ENCODE measurements at places on chromosomes 5 and 9.

- no peak for DNase-seq
These were observed 101.1 kb downstream of the NFIB start for GRCh38 chr9:14212697-14213420.

- DNase-seq, result no peak
These were observed 21.9 kb downstream of the ABITRAM start for GRCh38 chr9:108956022-108956630.

DNA sequence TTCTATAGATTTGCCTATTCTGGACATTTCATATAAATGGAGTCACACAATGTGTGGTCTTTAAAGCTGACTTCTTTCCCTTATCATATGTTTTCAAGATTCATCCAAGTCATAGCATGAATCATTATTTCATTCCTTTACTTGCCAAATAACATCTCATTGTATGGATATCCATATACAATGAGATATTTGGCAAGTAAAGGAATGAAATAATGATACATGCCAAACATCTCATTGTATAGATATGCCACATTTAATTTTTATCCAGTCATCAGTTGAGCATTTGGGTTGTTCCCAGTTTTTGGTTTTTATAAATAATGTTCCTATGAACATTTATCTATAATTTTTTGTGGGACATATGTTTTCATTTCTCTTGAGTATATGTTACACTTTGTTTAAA is 20.5 kb upstream of the OR2K2 start:
- DNase-seq, result no peak

- DNase-seq, result no peak
These were observed 1.5 kb upstream of the STC2 start for GRCh38 chr5:173329491-173330337.

GRCh38 chr5:160463740-160464465 is 42.2 kb downstream of the PTTG1 start:
- no peak for DNase-seq

DNA sequence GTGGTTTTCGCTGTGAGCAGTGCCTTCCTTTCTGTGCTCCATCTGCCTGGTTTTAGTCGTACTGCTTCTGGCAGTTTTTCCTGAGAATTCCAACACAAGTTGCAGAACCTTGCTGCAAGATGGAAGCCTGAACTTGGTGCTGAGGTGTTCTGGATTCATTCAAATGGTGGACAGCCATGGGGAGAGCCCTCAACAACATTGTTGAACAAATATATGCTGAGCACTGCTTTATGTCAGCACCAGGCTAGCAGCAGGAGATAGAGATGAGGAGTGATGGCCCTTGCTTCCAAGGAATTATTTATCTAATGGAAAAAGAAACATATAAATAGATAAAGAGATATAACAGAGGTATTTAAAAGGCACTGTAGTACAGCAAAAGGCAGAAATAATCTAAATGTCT is 7.3 kb upstream of the RPS6 start:
- no peak for DNase-seq

DNA sequence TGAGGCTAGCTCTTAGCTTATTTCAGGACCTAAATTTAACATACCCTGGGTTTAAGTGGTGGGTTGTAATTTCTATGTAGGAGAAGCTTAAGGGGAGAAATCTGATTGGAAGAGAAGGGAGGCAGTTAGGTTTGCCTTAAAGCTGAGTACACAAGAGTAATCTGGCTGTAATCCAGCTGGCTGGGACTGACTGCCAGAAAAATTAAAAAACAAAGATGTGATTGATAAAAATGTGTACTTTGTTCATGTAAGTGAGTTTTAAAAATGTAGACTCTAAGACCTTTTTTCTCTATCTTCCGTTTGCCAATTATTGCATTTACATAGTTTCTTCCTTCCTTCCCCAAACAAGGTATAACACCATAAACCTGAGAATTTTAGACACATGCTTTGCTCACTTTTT is 17.5 kb upstream of the MSMP start:
- DNase-seq, result no peak

GRCh38 chr5:159956074-159956473 is 39.8 kb downstream of the ADRA1B start:
- DNase-seq, result no peak

DNA sequence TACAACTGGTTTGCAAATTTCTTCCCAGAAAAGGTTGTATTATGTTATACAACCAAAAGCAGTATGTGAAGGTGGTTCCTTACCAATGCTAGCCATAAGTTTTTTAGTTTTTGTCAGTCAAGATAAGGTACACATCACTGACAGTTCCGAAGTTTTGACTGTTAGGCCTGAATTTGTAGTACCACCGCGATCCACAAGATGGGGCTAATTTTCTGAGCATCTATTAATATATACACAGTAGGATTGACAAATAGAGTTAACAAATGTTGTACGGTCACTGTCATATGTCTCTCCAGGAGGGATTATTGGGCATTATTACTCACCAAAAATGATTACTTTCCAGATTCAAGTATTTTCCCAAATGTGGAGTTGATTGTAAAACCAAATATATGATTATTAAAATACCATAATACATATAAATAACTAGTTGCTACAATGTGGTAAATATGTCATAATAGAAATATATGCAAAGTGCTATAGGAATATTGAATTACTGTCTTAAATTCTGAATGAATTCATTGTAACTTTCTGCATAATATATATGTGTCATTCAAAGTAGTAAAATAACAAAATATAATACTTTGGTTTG is 28.4 kb upstream of the LRRC19 start:
- DNase-seq, result no peak

DNA sequence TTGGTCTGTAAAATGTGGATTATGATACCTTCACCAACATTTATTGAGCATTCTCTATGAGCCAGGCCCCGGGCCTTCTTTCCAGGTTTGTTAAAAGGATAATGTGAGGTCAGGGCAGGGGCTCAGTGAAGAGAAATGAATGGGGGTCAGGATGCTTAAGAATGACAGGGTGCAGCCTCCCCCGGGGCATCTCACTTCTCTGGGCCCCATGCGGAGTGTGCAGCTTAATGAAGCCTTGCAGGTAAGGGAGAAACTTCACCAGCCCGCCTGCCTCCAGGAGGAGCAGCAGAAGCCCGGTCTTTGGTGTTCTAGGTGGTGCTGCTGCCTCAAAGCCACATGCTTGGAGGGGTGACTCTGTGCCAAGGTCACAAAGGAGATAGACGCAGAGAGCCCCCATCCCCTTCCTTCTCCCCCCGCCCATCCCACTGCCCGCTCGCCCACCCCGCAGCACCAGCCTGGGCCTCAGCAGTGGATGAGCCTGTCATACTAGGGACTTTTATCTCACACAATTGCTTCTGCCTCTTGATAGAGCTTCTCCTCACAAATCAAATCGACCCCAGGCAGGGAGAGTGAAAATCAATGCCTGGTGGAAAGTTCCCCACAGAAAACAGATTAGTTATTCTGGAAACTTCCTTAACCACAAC is 244.8 kb downstream of the PBX3 start:
- no peak for DNase-seq
